ENCODE measurements at places on chromosomes 5 and 9.

DNA sequence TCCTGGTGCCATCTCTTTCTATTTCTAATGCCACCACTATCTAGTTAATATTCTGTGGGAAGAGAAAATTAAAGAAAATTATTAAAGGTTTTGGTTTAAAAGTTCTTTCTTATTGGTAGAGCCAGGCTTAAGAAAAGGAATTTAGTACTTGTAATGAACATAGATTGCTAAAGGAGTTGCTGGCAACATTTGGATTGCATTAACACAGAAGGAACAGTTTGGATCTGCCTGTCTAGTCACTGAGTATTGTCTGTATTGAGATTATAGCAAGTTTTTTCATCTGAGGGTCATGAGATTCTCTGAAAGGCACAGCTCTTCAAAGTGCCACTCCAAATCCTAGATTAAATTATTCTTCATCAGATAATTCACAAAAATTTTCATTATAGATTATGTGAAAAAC, 32.0 kb downstream of the FSD1L start:
- DNase-seq, result no peak

DNA sequence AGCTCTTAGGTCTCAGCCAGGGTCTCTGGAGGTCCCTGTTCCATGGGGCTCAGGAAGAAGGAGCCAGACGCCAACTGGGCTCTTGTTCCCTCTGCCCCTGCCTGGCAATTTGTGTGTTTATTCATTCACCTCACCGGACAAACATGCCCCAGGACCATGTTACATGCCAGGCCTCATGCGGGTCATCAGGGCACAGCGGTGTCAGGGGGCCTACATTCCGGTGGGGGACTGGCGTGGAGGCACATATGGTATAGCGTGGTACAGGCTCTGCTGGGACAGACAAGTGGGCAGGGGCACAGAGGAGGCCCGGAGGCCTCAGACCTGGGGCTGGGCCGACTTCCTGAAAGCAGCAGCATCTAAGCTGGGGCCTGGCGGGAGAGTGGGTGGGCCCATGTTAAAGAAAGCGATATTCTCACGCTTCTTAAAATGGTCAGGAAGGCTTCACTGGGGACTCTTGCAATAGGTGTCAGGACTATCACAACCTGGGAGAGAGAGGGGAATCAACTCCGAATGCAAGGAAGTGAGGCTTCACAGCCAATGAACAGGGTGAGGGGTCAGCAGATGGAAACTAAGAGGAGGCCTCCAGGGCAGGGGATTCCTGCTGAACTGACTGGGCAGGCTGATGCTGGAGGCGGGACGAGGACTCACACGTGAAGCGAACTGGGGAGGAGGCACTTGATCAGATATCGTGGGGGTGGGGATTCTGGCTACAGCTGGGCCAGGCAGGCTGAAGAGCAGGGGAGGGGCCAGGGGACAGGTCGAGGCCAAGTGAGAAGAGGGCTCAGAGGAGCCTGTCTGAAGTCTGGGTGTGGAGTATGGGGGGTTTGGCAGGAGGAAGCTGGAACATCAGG, 41.9 kb downstream of the NCS1 start:
- DNase-seq, result no peak

GRCh38 chr5:17081142-17081541, 136.3 kb upstream of the BASP1 start:
- DNase-seq, result no peak

GRCh38 chr5:114957384-114957783, 212.3 kb downstream of the TRIM36 start:
- DNase-seq, result no peak

- DNase-seq, result no peak
These were observed 40.8 kb downstream of the ADAMTS2 start for GRCh38 chr5:179304466-179304865.

DNA sequence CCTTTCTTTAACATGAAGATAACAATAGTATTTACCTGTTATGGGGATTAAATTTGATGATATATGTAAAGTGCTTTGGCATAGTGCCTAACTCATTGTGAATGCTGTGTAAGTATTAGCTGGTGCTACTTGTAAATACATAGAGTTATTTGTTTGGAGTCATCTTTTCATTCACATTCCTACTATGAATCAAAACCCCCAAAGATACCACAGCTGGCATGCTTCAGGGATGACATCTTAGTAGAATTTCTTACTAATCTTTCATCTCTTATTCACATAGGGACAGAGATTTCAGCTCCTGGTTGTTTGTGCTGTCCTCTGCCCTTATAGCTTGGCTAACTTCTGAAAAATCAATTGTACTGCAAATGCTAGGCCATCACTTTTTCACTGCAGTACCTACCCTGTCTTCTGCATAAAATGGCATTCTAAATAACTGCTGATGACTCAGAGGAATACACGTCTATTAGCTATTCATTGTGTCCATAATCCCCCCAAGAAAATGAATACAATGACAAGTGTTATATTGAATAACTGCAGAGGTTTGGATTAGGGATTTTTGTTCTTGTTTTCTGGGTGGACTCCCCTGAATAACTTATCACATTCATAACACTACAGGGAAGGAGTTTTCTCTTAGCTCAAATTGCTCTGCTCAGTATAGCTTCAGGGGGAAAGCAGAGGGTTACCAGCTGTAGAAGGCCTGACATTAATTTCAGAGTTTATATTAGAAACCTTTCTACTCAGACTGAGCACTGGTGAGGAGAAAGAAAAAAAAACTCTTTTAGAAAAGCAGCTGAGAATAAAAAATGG, 192.2 kb upstream of the C9orf72 start:
- DNase-seq, result no peak

DNA sequence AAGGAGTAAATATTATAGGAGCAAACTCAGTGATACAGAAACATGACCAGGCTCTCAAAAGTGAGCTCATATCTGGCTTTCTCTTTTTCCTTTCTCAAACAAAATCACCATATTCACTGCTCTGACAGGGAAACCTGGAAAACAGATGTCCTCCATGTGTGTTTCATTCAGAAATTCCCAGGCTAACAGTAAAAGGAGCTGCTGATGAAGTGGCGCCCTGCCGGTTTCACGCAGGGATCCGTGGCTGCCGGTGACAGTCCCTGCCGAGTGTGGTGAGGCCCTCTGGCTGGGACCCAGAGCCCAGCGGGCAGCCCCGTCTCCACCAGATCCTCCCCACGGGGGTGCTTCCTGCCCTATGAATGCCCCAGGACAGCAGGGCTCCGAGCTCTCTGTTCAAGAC, 208.1 kb downstream of the GNA14 start:
- DNase-seq, result no peak

- DNase-seq, result no peak
These were observed 17.4 kb downstream of the SLC12A2 start for GRCh38 chr5:128100860-128101557.

GRCh38 chr5:110288766-110289511, 437.5 kb downstream of the TMEM232 start:
- no peak for DNase-seq

DNA sequence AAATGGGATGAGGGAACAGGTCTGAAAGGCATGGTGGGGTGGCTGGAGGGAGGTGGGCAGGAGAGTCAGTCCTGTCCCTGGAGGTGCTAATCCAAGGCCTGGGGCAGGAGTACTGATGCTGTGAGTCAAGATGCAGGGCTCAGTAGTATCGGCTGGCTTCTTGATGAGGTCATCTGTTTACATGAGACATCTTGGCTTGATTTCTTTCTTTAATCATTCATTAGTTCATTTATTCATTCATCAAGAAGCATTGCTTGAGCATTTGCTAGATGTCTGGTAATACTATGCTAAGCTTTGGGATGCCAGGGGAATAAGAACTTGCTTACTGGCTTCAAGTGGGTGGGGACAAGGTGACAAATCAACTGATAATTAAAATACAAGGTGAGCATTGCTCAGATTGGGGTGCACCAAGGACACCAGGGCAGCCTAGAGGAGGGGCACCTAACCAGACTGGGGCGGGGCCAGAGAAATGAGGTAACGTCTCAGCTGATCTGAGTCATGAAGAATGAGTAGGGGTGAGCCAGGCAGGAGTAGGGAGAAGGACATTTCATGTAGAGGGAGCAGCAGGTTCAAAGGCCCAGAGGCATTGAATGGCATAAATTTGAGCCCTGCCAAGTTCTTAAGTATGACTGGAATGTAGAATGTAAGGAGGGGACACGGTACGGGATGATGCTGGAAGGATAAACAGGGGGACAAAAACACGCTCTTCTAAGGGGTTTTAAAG, 88.8 kb downstream of the EGFLAM start:
- no peak for DNase-seq

DNA sequence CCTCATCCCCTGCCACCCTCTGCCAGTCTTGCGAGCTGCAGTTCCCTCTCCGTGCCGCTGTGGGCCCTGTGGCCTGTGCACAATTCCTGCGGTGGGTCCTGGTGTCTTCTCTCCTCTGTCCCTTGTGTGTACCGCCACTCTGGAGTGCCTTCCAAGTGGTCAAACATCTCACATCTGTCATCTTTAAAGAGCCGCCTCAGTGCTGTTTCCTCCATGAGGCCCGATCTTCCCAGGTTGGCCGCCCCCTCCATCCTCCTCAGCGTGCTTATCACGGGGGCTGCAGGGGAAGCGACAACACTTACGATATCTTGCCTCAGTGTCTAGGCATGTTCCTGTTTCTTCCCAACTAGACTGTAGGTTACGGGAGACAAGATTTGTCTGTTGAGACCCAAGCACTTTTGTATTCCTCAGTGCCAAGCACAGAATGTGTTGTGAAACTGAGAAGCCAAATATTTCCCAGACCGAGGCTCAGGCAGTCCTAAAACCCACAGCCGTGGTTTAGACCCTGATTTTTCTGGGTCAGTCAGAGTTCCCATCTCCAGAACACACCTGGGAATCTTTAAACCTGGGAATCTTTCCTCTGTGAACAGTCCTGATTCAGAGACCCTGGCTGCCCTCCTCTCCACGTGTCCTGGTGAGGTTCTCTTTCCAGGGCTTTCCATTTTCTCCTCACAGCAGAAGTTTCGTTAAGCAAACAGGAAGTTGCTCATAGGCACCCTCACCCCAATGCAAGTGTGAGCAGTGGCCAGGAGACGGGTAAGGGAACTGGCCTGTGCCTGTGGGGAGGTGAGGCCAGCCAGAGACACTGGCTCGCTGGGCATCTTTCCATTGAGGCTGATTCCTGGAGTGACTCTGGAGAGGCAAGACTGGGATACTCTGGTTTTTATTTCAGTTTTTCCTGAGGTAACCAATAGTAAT, 28.8 kb downstream of the SLC46A2 start:
- no peak for DNase-seq

DNA sequence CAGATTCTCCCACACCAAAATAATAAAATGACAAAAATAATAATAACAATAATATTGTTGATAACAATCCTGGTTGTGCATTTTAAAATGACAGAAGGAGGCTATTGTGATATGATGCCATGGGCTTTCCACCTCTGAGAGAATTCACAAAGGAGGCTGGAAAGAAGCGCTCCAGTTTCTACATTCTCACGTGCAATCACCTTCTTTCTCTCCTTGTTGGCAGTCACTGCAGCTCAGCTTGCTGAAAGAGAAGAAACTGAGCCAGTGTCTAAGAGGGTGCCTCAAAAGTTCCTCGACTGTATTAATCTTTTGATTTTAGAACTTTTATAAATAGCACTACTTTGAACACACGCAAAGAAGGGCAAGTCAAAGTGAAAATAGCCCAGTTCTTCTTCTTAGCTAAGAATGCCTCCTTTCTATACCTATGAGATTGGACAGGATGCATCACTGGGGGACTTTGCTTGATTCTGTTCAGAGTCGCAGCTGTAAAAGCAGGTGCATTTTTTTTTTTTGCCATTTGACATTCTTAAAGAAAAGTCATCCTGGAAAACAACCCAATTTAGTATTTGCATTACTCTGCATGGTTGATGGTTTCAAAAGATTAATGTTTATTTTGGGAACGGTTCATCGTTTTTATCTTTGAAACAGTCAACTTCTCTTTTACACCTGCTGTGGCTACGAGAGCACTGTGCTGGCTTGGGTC, 12.4 kb upstream of the SUB1 start:
- no peak for DNase-seq

- DNase-seq, result no peak
These were observed 16.8 kb upstream of the PHF19 start for GRCh38 chr9:120893611-120894307.

DNA sequence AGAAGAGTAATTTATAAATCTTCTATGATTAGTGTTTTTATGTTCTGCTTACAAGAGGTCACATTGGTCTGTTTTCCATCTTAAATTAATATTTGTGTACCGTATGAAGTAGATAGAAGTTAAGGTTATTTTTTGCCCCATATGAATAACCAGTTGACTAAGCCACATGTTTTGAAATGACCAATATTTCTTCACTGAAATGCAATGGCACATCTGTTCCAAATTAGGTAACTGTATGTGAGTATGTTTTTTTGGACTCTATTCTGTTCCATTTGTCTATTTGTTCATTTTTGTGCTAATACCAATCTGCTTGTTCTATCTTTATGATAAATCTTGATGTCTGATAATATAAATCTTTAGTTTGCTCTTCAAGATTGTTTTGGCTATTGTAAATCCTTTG, 17.7 kb downstream of the JAK2 start:
- no peak for DNase-seq

- DNase-seq, result no peak
These were observed 36.3 kb upstream of the PTPRD start for GRCh38 chr9:10649076-10649475.

GRCh38 chr5:118818604-118819003, 169.7 kb downstream of the DTWD2 start:
- DNase-seq, result no peak

DNA sequence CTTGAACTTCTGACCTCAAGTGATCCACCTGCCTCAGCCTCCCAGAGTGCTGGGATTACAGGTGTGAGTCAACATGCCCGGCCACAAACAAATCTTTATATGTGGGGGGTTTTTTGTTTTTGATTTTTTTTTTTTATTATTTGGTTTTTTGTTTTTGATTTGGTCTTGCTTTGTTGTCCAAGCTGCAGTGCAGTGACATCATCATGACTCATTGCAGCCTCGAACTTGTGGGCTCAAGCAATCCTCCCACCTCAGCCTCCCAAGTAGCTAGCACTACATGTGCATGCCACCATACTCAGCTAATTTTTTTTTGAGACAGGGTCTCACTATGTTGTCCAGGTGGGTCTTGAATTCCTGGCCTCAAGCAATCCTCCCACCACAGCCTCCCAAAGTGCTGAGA, 42.4 kb downstream of the ALDH7A1 start:
- DNase-seq, result no peak

DNA sequence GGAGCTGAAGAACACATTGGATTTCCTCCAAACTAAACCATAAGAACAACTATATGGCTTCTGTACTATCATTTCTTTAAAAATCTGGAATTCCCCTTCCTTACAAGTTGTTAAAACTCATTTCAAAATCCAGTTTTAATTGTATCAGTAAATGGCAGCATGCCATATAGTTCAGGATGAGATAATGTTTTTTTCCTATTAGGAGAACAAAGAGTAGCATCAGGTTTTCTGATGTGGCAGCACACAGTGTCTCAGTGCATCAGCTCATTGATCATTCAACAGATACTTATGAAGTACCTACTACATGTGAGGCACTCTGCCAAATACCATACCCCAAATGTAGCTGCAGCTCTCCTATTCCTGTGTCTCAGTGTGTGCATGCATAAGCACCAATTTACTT, 161.1 kb downstream of the EPB41L4A start:
- DNase-seq, result no peak

DNA sequence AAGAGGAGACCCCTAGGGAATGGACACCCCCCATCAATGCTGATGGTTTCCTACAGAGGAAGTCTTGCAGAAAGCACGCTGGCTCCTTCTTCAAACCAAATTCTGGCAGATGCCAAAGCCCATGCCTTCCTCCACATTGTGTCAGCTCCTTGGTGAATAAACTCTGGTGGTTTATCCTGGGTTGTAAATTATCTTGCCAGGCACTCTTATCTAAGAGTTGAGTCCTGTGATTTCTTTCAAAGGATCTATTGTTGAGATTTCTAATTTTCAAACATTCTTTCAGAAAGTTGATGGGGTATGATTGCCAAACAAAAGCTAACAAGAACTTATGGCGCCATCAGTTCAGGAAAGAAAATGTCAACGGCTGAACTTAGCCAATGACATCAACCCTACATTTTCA, 160.4 kb downstream of the NSG2 start:
- DNase-seq, result no peak
